ENCODE measurements at places on chromosomes 1 and 21. TPM values are rescaled to one million over a fixed set of nuclear protein-coding genes. Genes with fewer than 3 reads are reported as not detected.

Gene LMOD1
- total RNA-seq, result 36.7 TPM

Gene F11R
- 0.16 TPM for total RNA-seq

Gene ABCA4
- total RNA-seq, result 0.27 TPM

Gene NCAM2
- 3.7 TPM for total RNA-seq

Gene IKBKE
- total RNA-seq, result 18.0 TPM

Gene ZNF695
- 2.6 TPM for total RNA-seq

Gene POMGNT1
- 130 TPM for total RNA-seq

Gene RGSL1
- not detected for total RNA-seq

Gene IRF6
- 3.2 TPM for total RNA-seq

DNA sequence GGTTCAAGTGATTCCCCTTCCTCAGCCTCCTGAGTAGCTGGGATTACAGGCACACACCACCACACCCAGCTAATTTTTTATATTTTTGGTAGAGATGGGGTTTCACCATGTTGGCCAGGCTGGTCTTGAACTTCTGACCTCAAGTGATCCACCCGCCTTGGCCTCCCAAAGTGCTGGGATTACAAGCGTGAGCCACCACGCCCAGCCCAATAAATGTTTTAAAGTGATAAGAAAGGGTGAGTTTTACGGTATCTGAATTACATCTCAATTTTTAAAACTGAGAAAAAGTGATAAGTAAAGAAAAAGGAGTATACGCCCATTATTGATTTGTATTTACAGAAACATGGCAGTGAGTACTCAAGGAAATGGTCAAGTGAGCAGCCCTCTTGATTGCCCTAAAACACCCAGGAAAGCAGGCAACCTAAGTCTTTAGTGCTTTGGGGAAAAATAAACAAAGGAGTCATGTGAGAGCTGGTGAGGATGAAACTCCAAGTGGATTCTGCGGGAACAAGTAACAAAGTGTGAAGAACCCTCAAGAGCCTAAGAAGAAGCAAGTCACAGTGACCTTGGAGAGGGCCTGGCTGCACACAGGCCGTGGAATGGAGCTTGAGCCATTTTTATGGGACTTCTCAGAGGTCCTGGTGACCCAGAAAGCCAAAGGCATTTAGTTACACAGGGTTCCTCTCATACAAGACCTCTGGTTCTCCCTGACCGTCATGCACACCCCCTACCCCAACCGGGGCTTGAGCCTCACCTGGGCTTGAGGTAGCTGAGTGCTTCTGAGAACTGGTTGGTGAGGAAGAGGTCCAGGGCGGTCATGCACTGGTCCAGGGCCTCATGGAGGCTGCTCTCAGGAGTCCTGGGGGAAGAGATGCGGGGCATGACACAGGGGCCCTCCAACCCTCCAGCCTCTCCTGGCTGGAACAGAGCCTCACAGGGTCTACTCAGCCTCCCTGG lies 9.1 kb downstream of the TTC39A start:
- H3K4me1 ChIP-seq, result no peaks in the 10 kb centered on the region
- DNase-seq, result no peak
- H3K36me3 ChIP-seq, result no peaks in the 10 kb centered on the region
- H3K27ac ChIP-seq, result no peak overlapping the region

DNA sequence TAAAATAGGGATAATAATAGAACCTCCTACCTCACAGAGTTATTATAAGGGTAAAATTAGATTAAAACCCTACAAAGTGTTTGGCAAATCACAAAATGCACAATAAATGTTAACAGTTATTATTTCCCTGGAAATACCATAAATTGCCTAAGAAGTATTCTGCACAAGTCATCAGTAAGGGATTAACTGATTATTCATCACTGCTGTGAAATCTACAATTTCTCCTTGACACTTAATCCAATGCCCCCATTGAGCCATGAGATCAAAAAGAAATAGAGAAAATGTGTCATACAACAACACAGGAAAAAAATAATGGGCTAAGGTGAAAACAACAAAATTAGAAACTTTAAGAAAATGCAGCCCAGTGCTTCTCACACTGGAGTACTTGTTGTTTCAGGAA lies 6.7 kb upstream of the SEC16B start:
- H3K36me3 ChIP-seq, result 0 out of 2 replicates have a peak, but pooled peaks cover 4% of the 10 kb centered on the region
- peak overlapping the region; percentile 81 for H3K27ac ChIP-seq
- no peak for DNase-seq
- peaks cover 60% of the 10 kb centered on the region for H3K4me1 ChIP-seq

GRCh38 chr1:234400773-234401172 lies 27.5 kb downstream of the COA6 start:
- peaks cover 18% of the 10 kb centered on the region for H3K4me1 ChIP-seq
- H3K27ac ChIP-seq, result no peak overlapping the region
- H3K36me3 ChIP-seq, result peaks cover 5% of the 10 kb centered on the region
- DNase-seq, result no peak
- H3K4me3 ChIP-seq, result no peak overlapping the region
- no peaks in the 10 kb centered on the region for H3K27me3 ChIP-seq

GRCh38 chr1:2544093-2544874 lies 11.9 kb upstream of the TNFRSF14 start:
- peaks cover 12% of the 10 kb centered on the region for H3K4me1 ChIP-seq
- H3K36me3 ChIP-seq, result no peaks in the 10 kb centered on the region
- DNase-seq, result no peak

DNA sequence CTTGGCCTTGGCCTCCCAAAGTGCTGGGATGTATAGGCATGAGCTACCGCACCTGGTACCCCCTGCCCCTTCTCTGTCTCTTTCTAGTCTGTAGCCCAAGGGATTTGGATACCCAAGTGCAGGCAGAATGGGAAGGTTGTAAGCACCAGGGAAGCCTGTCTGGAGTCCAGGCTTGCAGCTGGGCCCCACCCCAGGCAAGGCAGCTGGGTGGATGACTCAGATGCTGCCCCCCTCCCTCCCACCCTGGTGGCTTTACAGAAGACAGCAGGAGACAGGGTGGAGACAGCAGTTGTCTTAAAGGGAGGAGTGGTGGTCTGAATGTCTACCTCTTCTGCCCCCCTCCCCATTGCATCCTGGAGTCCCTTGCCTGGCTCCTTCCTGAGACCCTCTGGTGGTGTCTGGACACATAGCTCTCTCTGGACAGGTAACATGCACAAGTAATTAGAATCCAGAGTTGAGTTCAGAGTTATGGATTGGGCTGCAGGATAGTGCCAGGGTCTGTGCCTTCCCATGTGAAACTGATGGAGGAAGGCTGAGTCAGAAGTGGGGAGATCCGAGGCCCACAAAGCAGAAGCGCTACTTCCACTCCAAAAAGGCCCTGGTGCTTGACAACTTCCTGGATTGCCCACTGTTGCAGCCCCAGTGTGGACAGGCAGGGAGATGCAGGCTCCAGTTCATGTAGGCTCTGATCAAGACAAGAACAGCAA lies 5.1 kb downstream of the LMNA start:
- DNase-seq, result no peak
- H3K4me1 ChIP-seq, result peaks cover 69% of the 10 kb centered on the region
- H3K27ac ChIP-seq, result peak overlapping the region; percentile 98
- H3K27me3 ChIP-seq, result peaks cover 88% of the 10 kb centered on the region

DNA sequence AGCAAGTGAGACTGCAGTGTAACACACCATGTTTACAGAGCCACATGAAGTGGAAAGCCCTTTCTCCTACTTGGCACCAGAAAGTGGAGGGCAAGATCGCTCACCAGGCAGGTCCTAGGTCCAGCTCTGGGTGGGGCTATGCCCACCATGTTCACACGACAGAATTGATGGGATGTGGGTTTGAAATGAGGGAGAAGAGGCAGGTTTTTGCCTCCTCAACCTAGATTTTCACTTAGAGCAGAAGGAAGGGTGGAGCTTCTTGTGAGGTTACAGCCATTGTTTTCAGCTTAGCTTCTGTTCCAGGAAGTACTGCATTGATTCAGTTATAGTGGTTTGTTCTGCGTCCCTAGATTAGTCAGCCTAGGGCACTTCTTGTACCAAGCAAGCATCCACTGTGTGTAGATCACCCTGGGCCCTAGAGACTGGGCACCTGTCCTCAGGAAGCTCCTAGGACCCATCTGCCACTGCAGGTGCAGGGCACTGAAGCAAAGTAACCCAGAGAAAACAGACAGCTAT lies 2.3 kb downstream of the CD53 start:
- no peak overlapping the region for H3K4me3 ChIP-seq
- no peak for DNase-seq
- no peaks in the 10 kb centered on the region for H3K4me1 ChIP-seq
- H3K27me3 ChIP-seq, result no peaks in the 10 kb centered on the region
- H3K27ac ChIP-seq, result no peak overlapping the region
- H3K36me3 ChIP-seq, result no peaks in the 10 kb centered on the region

- H3K36me3 ChIP-seq, result no peaks in the 10 kb centered on the region
- peaks cover 9% of the 10 kb centered on the region for H3K27me3 ChIP-seq
- DNase-seq, result no peak
- no peak overlapping the region for H3K4me3 ChIP-seq
- no peak overlapping the region for H3K27ac ChIP-seq
Measured at GRCh38 chr1:36118447-36119204, 6.4 kb downstream of the COL8A2 start.

- no peak for DNase-seq
- H3K4me3 ChIP-seq, result no peak overlapping the region
- no peaks in the 10 kb centered on the region for H3K4me1 ChIP-seq
- H3K36me3 ChIP-seq, result no peaks in the 10 kb centered on the region
Measured at GRCh38 chr21:36575306-36575705, 95.4 kb upstream of the CLDN14 start.

DNA sequence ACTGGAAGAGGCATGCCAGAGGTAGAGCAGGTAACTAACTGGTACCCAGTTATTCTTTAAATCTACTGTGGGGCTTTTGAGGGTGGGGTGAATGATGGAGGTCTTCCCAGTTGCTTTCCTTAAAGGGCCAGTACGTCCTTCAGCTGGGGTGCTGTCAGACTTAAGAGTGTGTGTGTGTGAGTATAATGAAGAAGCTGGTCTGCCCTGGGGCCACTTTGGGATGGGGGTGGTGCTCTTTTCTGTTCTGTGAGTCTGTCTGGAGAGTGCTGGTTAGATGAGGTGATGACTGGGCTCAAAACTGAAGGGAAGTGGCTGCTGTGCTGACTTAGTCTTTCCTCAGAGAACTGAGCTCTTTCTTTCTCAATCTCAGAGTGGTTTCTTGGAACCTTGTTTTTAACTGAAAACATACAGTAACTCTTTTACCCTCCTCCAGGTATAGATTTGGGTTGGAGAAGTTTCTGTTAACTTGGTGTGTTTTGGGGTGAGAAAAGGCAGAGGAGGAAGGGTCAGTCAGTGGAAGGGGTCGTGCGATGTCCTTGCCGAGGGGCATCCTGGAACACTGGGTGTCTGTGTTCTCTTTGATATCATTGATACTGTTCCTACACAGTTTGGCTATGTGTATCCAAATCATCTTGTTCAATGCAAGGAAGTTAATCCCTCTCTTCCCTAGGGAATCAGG lies 746 bp downstream of the MACF1 start:
- peaks cover 23% of the 10 kb centered on the region for H3K36me3 ChIP-seq
- peak overlapping the region; percentile 93 for H3K4me3 ChIP-seq
- peak; percentile 88 for DNase-seq
- H3K27ac ChIP-seq, result peak overlapping the region; percentile 95
- H3K27me3 ChIP-seq, result peaks cover 1% of the 10 kb centered on the region

- DNase-seq, result no peak
- H3K4me3 ChIP-seq, result no peak overlapping the region
- H3K36me3 ChIP-seq, result peaks cover 8% of the 10 kb centered on the region
- H3K4me1 ChIP-seq, result peaks cover 71% of the 10 kb centered on the region
- no peak overlapping the region for H3K27ac ChIP-seq
Measured at GRCh38 chr1:84849357-84849975, 43.5 kb downstream of the LPAR3 start.

DNA sequence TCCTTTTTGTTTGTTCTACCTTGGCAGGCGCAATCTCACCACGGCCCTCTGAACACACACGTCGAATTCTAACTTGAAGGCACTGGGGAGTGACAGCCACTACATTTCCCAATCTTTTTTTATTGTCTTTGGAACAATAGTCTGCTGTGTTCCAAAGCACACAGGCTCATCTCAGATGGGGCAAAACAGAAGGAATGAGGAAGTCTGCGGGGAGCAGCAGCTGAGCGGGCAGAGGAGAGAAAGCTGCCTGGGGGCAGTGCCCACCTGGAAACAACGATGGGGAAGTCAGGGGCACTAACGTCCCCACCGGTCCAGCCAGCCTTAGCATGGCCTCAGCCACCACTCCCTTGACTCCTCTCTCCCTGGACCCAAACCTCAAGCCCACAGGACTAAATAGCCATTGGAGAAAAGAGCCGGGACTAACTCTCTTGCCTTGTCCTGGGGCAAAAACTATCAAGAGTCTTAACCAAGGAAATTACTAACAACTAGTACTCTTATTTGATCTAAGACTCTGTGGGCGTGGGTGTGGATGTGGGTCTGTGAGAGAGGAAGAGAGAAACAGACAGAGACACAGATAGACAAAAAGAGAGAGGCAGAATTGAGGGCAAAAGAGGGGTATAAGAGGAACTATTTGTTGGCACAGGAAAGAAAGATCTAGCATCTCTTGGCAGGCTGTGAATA lies 34.2 kb downstream of the SYF2 start:
- no peak for DNase-seq
- H3K4me3 ChIP-seq, result no peak overlapping the region
- H3K27ac ChIP-seq, result no peak overlapping the region
- peaks cover 64% of the 10 kb centered on the region for H3K27me3 ChIP-seq

- peaks cover 27% of the 10 kb centered on the region for H3K4me1 ChIP-seq
- no peak overlapping the region for H3K4me3 ChIP-seq
- no peak overlapping the region for H3K27ac ChIP-seq
- no peaks in the 10 kb centered on the region for H3K36me3 ChIP-seq
- no peak for DNase-seq
Measured at GRCh38 chr1:15205586-15206346, 41.3 kb upstream of the FHAD1 start.

DNA sequence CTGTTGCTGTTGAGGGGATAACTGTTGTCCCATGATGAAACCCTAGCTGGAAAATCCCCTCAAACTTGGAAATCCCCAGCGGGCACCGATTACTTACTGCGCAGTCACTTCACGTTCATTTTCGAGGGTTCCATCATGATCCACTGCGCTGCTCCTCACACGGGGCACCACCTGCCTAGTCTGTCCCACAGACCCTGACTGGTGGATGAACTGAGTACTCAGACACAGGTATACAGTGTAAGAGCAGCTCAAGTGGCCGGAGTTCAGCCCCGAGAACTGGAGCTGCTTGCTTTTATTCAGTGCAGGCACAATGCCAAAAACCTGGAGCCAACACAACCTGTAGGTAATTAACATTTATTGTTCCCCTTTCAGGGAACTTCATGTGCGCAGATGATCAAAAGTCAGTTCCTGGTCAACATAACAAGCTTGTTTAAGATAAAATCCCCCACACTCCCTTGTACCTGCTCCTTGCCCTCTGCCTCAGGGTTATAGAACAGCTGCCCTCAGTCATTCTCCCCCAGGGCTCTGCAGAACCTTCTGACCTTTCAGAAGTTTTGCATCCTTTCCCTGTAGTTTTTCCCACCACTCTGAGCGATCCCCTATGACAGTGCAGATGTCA lies 46.5 kb upstream of the PRELP start:
- no peak overlapping the region for H3K27ac ChIP-seq
- H3K4me1 ChIP-seq, result peaks cover 13% of the 10 kb centered on the region
- H3K36me3 ChIP-seq, result no peaks in the 10 kb centered on the region
- peaks cover 60% of the 10 kb centered on the region for H3K27me3 ChIP-seq
- DNase-seq, result no peak

- peak overlapping the region; percentile 62 for H3K4me3 ChIP-seq
- peaks cover 70% of the 10 kb centered on the region for H3K4me1 ChIP-seq
- peak; percentile 80 for DNase-seq
Measured at GRCh38 chr21:34915364-34915841, 133.7 kb downstream of the RUNX1 start.

GRCh38 chr1:15176898-15177665 lies 23.5 kb downstream of the TMEM51 start:
- no peak overlapping the region for H3K4me3 ChIP-seq
- no peaks in the 10 kb centered on the region for H3K27me3 ChIP-seq
- DNase-seq, result no peak
- H3K36me3 ChIP-seq, result no peaks in the 10 kb centered on the region

- H3K4me3 ChIP-seq, result no peak overlapping the region
- no peak overlapping the region for H3K27ac ChIP-seq
- H3K36me3 ChIP-seq, result no peaks in the 10 kb centered on the region
Measured at GRCh38 chr1:220791285-220791684, 4.6 kb downstream of the MTARC1 start.

All from HFFc6 (cell line).